ENCODE measurements at places on chromosomes 7 and 10. TPM values are rescaled to one million over a fixed set of nuclear protein-coding genes. Genes with fewer than 3 reads are reported as not detected.

Gene ZNF804B
- not detected for total RNA-seq

GRCh38 chr7:142887282-142888015 lies 1.9 kb upstream of the TRPV6 start:
- H3K4me1 ChIP-seq: no peaks in the 10 kb centered on the region
- H3K27me3 ChIP-seq: no peaks in the 10 kb centered on the region
- H3K27ac ChIP-seq: no peak overlapping the region

- no peak overlapping the region for H3K4me3 ChIP-seq
- DNase-seq: no peak
- H3K27me3 ChIP-seq: no peaks in the 10 kb centered on the region
- H3K4me1 ChIP-seq: no peaks in the 10 kb centered on the region
- H3K27ac ChIP-seq: no peak overlapping the region
- no peaks in the 10 kb centered on the region for H3K36me3 ChIP-seq
Measured at GRCh38 chr7:39761449-39761848, 138.1 kb downstream of the RALA start.

GRCh38 chr10:131273476-131273875 lies 38.0 kb downstream of the TCERG1L start:
- no peaks in the 10 kb centered on the region for H3K36me3 ChIP-seq
- H3K27ac ChIP-seq: no peak overlapping the region
- H3K4me3 ChIP-seq: no peak overlapping the region
- no peaks in the 10 kb centered on the region for H3K4me1 ChIP-seq
- DNase-seq: no peak
- H3K27me3 ChIP-seq: no peaks in the 10 kb centered on the region

Gene OPN4
- not detected for total RNA-seq

Gene BUD23
- 60.1 TPM for total RNA-seq

DNA sequence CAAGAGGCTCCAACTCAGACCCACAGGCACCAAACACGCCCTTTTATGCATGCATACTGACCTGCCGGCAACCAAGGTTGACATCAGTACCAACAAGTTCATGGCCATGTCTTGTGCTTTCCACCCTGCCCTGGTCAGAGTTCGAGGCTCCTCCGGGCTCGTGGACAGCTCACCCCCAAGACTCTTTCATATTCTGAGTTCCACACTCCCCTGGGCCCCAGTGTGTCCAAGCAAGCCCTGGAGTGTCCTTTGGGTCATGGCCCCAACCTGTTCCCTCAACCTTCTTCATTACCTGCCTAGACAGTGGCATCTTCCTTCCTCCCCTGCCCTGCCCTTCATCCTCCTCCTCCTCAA lies 40.5 kb downstream of the HIF1AN start:
- peaks cover 9% of the 10 kb centered on the region for H3K27me3 ChIP-seq
- DNase-seq: no peak
- H3K36me3 ChIP-seq: no peaks in the 10 kb centered on the region
- no peaks in the 10 kb centered on the region for H3K4me1 ChIP-seq
- H3K27ac ChIP-seq: no peak overlapping the region

DNA sequence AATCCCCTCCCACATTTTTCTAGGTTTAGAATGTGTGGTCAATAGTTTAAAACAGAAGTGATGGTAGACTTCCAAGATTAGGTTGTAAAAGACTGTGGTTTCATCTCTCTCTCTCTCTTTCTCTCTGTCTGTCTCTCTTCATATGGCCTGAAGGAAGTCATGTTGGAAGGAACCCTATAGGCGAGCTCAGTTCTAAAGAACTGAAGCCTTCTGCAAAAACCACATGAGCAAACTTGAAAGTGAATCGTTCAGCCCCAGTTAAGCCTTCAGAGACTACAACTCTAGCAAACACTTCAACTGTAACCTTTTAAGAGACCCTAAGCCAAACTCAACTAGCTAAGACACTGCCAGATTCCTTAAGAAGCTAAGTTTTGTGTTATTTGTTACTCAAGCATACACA lies 707.5 kb upstream of the LRRTM3 start:
- DNase-seq: no peak
- H3K27ac ChIP-seq: no peak overlapping the region
- H3K4me1 ChIP-seq: no peaks in the 10 kb centered on the region

Gene CYP2W1
- total RNA-seq: not detected

- H3K4me1 ChIP-seq: no peaks in the 10 kb centered on the region
- no peaks in the 10 kb centered on the region for H3K36me3 ChIP-seq
- H3K4me3 ChIP-seq: no peak overlapping the region
- H3K27ac ChIP-seq: no peak overlapping the region
- H3K27me3 ChIP-seq: no peaks in the 10 kb centered on the region
- DNase-seq: no peak
Measured at GRCh38 chr7:65931685-65932084, 50.3 kb downstream of the GUSB start.

GRCh38 chr10:101778781-101779543 lies 3.0 kb upstream of the FGF8 start:
- H3K4me3 ChIP-seq: no peak overlapping the region
- no peak overlapping the region for H3K27ac ChIP-seq
- peaks cover 25% of the 10 kb centered on the region for H3K4me1 ChIP-seq
- DNase-seq: peak; percentile 43

DNA sequence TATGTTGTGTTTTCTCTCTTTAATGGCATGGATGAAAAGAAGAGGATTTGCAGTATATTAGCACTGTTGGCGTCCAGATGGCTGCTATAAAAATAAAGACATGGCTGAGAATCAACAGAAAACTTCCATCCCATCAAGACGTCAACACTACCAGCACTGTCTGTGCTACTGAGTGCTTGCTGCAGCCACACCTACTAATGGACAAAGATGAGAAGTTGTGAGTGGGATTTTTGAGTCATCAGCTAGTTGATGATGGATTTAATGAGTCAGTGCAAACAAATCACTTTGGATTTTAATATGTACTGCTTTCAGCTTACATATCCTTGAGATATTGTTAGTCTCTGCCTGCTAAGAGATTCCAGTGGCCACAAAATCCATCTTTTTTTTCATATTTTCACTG lies 631.0 kb upstream of the ANKRD30A start:
- DNase-seq: peak; percentile 87
- peaks cover 45% of the 10 kb centered on the region for H3K4me1 ChIP-seq
- no peak overlapping the region for H3K4me3 ChIP-seq

- H3K27me3 ChIP-seq: peaks cover 26% of the 10 kb centered on the region
- no peak overlapping the region for H3K4me3 ChIP-seq
- no peaks in the 10 kb centered on the region for H3K4me1 ChIP-seq
- DNase-seq: no peak
- H3K36me3 ChIP-seq: no peaks in the 10 kb centered on the region
Measured at GRCh38 chr10:28666751-28667467, 10.4 kb upstream of the BAMBI start.

- H3K27me3 ChIP-seq: no peaks in the 10 kb centered on the region
- peak overlapping the region; percentile 87 for H3K27ac ChIP-seq
- peak overlapping the region; percentile 62 for H3K4me3 ChIP-seq
- H3K36me3 ChIP-seq: no peaks in the 10 kb centered on the region
- peak; percentile 63 for DNase-seq
Measured at GRCh38 chr7:20330928-20331909, 519 bp downstream of the ITGB8 start.

Gene VWC2
- total RNA-seq: not detected

GRCh38 chr7:16803125-16803524 lies 1.7 kb downstream of the AGR2 start:
- DNase-seq: no peak
- no peak overlapping the region for H3K4me3 ChIP-seq
- no peaks in the 10 kb centered on the region for H3K4me1 ChIP-seq

GRCh38 chr10:11003679-11004078 lies 14.0 kb upstream of the CELF2 start:
- H3K27me3 ChIP-seq: peaks cover 6% of the 10 kb centered on the region
- H3K4me3 ChIP-seq: no peak overlapping the region
- no peaks in the 10 kb centered on the region for H3K4me1 ChIP-seq
- no peaks in the 10 kb centered on the region for H3K36me3 ChIP-seq
- DNase-seq: no peak
- no peak overlapping the region for H3K27ac ChIP-seq

GRCh38 chr7:17103170-17103569 lies 195.3 kb upstream of the AHR start:
- H3K4me3 ChIP-seq: no peak overlapping the region
- no peak overlapping the region for H3K27ac ChIP-seq
- H3K36me3 ChIP-seq: no peaks in the 10 kb centered on the region
- H3K4me1 ChIP-seq: no peaks in the 10 kb centered on the region
- no peak for DNase-seq
- H3K27me3 ChIP-seq: no peaks in the 10 kb centered on the region

Gene PNLIPRP3
- not detected for total RNA-seq

GRCh38 chr7:77697535-77697831 lies 1.2 kb downstream of the RSBN1L start:
- H3K4me3 ChIP-seq: peak overlapping the region; percentile 90
- no peak for DNase-seq
- no peaks in the 10 kb centered on the region for H3K27me3 ChIP-seq
- peak overlapping the region; percentile 62 for H3K27ac ChIP-seq
- H3K4me1 ChIP-seq: peaks cover 23% of the 10 kb centered on the region

- no peak for DNase-seq
- H3K27ac ChIP-seq: no peak overlapping the region
- no peaks in the 10 kb centered on the region for H3K36me3 ChIP-seq
Measured at GRCh38 chr7:70171369-70171920, 573.2 kb downstream of the AUTS2 start.

DNA sequence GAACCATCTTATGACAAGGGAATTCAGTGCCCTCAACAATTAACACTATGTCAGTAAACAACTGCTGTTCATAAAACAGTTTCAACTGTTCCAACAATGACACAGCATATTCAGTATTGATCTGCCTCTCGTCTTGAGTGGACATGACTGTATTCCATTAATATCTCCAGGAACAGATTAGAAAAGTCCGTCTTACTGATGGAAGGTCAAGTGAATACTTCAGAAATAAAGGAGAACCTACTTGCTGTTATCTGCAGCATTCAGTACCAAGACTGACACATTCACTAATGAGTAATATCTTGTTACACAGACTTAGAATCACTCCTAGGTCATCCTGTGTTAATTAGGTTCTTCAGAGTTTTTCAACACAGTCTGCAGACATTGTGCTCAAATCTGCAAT lies 12.1 kb downstream of the KBTBD2 start:
- peaks cover 23% of the 10 kb centered on the region for H3K4me1 ChIP-seq
- H3K36me3 ChIP-seq: peaks cover 8% of the 10 kb centered on the region
- no peak overlapping the region for H3K4me3 ChIP-seq
- DNase-seq: peak; percentile 59

GRCh38 chr7:128915271-128915819 lies 4.8 kb upstream of the KCP start:
- no peak overlapping the region for H3K4me3 ChIP-seq
- H3K27me3 ChIP-seq: peaks cover 48% of the 10 kb centered on the region
- H3K4me1 ChIP-seq: no peaks in the 10 kb centered on the region
- H3K36me3 ChIP-seq: no peaks in the 10 kb centered on the region

GRCh38 chr10:114043532-114044246 lies at the start of gene ADRB1:
Gene ADRB1, plus strand, starts transcription at chr10:114043866. Its CDS starts 267 bp downstream, at chr10:114044133.
- DNase-seq: peak; percentile 61
- H3K4me1 ChIP-seq: peaks cover 4% of the 10 kb centered on the region
- no peak within 1 kb of the TSS for H3K27ac ChIP-seq
- peaks cover 11% of the 10 kb centered on the region for H3K27me3 ChIP-seq
- H3K4me3 ChIP-seq: peak within 1 kb of the TSS; percentile 30

- H3K27me3 ChIP-seq: peaks cover 5% of the 10 kb centered on the region
- H3K4me1 ChIP-seq: no peaks in the 10 kb centered on the region
- H3K4me3 ChIP-seq: no peak overlapping the region
- no peak overlapping the region for H3K27ac ChIP-seq
- no peaks in the 10 kb centered on the region for H3K36me3 ChIP-seq
Measured at GRCh38 chr10:8437896-8438295, 383.4 kb downstream of the GATA3 start.

Gene HTR5A
- not detected for total RNA-seq

Data from endothelial cell of umbilical vein (primary cell).